Activated CD4-positive, alpha-beta T cell treated with anti-CD3 and anti-CD28 coated beads, Interleukin-2, amount 10 ng/mL, durations not matched to agents 7 days and 5 days (primary cell): ENCODE measurements at places on chromosomes 16 and 17. TPM values are rescaled to one million over a fixed set of nuclear protein-coding genes. Genes with fewer than 3 reads are reported as not detected.

TRAP1 gene
- 99.5 TPM for total RNA-seq

DNA sequence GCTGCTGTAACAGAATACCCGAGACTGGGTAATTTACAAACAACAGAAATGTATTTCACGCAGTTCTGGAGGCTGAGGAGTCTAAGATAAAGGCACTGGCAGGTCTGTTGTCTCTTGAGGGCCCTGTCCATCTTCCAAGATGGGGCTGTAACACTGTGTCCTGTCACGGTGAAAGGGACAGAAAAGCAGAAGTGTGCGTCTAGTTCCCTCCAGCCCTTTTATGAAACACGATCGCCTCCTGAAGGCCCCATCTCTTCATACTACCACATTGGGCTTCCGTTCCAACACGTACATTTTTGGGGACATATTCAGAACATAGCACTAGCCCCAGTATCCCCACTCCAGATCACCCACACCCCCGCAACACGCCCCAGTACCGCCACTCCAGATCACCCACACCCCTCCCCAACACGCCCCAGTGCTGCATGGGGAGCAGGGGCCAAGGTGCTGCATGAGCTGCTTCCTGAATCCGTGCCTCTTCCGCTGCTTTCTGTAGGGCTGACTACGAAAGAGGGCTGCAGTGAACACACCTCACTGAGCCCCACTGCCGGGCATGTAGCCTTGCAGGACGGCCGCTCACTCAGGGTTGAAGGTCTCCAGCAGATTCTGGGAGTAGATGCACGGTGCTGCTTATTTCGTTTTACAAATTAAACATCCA lies 91.9 kb downstream of the RPTOR start:
- no peak overlapping the region for H3K27ac ChIP-seq
- peaks cover 10% of the 10 kb centered on the region for H3K4me1 ChIP-seq
- H3K36me3 ChIP-seq, result peaks cover 14% of the 10 kb centered on the region
- DNase-seq, result no peak

ST3GAL2 gene
- total RNA-seq, result 24.5 TPM

DNA sequence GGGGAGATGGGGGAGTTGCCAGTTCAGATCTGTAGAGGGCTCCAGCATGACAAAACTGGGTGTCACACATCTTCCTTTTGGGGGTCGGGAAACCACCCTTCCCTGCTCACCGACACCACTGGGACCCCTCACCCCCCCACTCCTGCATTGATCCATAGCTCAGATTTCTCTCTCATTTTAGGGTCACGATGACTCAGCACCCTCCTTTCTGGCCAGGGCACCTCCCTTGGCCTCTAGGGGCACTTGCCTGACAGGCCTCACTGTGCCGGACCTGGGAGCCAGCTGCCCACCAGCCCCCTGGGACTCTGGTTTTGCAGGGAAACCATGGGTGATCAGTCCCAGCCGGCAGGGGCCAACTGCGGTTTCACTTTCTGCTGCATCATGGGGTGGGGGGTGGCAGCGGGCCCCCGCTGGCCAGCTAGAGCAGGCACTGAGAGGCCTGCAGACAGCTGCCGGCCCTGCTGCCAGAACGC lies 239.4 kb downstream of the MRTFB start:
- H3K27me3 ChIP-seq, result peaks cover 2% of the 10 kb centered on the region
- no peak overlapping the region for H3K4me3 ChIP-seq
- DNase-seq, result no peak
- H3K36me3 ChIP-seq, result no peaks in the 10 kb centered on the region
- H3K27ac ChIP-seq, result no peak overlapping the region

- peaks cover 16% of the 10 kb centered on the region for H3K36me3 ChIP-seq
- DNase-seq, result no peak
- no peaks in the 10 kb centered on the region for H3K27me3 ChIP-seq
- peaks cover 6% of the 10 kb centered on the region for H3K4me1 ChIP-seq
- peak overlapping the region; percentile 10 for H3K27ac ChIP-seq
Measured at GRCh38 chr17:57835333-57835900, 14.4 kb downstream of the MRPS23 start.

- DNase-seq, result no peak
- H3K4me1 ChIP-seq, result peaks cover 7% of the 10 kb centered on the region
- H3K36me3 ChIP-seq, result no peaks in the 10 kb centered on the region
- no peak overlapping the region for H3K27ac ChIP-seq
Measured at GRCh38 chr17:50115756-50116155, 14.2 kb downstream of the SAMD14 start.

GLP2R gene
- not detected for total RNA-seq

- peaks cover 70% of the 10 kb centered on the region for H3K4me1 ChIP-seq
- DNase-seq, result no peak
- H3K27ac ChIP-seq, result peak overlapping the region; percentile 87
- no peak overlapping the region for H3K4me3 ChIP-seq
Measured at GRCh38 chr17:55343900-55344513, 77.6 kb downstream of the MMD start.

CMIP gene
- total RNA-seq, result 44.7 TPM

- H3K27me3 ChIP-seq, result no peaks in the 10 kb centered on the region
- no peaks in the 10 kb centered on the region for H3K36me3 ChIP-seq
- no peak for DNase-seq
Measured at GRCh38 chr16:53827741-53828140, 123.8 kb downstream of the FTO start.

- H3K4me1 ChIP-seq, result peaks cover 20% of the 10 kb centered on the region
- H3K36me3 ChIP-seq, result no peaks in the 10 kb centered on the region
- H3K4me3 ChIP-seq, result peak overlapping the region; percentile 14
- H3K27ac ChIP-seq, result peak overlapping the region; percentile 88
- DNase-seq, result no peak
Measured at GRCh38 chr16:12646098-12646489, 157.6 kb downstream of the CPPED1 start.

DNA sequence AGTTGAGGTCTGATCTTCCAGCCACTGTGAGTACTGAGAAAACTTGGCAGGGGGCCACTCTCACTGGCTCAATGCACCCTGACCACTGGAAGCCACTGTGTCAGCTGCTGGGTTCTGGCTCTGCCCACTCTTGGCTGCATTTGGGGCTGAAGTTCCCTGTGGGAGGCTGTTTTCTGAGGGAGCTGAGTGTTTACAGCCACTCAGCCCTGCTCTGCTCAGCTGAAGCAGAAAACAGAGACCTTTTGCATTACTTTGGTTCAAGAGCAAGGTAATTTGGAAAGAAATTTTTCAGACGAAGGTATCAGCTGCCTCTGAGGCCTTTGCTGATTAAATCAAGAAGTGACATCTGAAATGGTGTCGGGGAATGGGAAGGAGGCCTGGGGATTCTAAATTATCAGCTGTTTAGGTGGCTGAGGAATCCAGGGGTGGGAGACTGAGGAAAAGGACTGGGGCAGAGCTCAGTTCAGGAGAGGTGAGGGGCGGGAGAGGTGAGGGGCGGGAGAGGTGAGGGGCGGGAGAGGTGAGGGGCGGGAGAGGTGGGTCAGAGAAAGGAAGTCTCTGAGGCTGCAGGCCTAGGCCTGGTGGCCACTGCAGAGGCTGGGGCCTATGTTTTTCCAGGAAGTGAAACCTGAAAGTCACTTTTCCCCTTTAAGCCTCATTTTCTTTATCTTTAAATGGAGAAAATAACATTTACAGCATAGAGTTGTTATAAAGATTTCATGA lies at the start of gene ACSM5:
TSS of gene ACSM5 (plus strand) at position 137 of the 723 bp plus-strand sequence. CDS start 1,951 bp downstream, outside the sequence.
- no peaks in the 10 kb centered on the region for H3K36me3 ChIP-seq
- peaks cover 3% of the 10 kb centered on the region for H3K27me3 ChIP-seq
- DNase-seq, result no peak
- H3K27ac ChIP-seq, result peak within 1 kb of the TSS; percentile 36
- no peaks in the 10 kb centered on the region for H3K4me1 ChIP-seq

- H3K27me3 ChIP-seq, result no peaks in the 10 kb centered on the region
- no peak overlapping the region for H3K27ac ChIP-seq
- H3K4me1 ChIP-seq, result peaks cover 7% of the 10 kb centered on the region
- peaks cover 9% of the 10 kb centered on the region for H3K36me3 ChIP-seq
- H3K4me3 ChIP-seq, result no peak overlapping the region
Measured at GRCh38 chr17:60610473-60610872, 10.5 kb downstream of the PPM1D start.

DNA sequence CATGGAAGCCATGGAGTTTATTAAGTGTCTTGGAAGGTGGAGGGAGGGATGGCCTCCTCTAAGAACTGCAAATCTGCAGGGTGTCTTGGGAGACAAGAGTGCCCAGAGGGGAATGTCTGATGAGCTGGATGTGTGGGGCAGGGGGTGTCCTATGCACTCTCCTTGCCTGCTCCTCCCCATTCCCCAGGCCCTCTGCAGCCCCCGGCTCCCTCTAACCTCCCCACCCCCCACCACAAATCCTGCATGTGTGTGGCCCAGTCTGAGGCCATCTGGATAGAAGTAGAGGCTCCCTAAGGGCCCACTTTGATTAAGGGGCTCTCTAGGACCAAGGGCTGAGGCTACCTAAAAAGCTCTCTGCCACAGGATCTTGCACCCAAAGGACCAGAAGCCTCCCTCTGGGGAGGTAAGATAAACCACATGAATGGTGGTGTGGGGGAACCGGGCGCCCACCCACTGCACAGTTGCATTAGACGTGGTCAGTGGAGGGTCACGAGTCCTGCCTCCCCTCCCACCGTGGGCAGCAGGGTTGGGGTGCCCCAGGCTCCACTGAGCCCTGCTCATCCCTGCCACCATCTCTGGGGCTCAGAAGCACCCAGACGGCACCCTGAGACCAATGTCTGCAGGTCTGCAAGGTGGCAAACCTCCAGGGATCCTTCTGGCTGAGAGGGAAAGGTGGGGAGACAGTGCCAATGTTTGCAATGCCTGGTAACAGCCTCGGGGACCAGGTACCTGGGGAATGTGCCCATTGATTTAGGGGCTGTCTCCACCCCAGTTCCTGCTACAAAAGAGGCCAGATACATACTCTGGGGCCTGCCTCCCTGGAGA lies 618 bp downstream of the AANAT start:
- peaks cover 5% of the 10 kb centered on the region for H3K36me3 ChIP-seq
- no peak overlapping the region for H3K27ac ChIP-seq
- H3K4me3 ChIP-seq, result no peak overlapping the region
- peaks cover 7% of the 10 kb centered on the region for H3K4me1 ChIP-seq
- no peaks in the 10 kb centered on the region for H3K27me3 ChIP-seq

DNA sequence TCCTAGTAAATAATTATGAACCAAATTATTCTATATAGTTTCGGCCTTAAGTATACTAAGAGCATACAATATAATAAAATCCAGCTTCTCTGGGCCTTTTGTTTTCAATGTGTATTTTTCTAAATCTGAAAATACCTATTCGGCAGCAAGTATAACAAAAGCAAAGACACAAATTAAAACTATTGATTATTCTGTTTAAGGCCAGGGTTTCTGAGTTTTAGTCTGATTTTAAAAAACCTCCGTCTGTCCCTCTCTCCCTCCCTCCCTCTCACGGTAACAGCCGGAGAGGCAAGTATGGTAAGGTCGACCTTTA lies 1.5 kb downstream of the TOB1 start:
- peak overlapping the region; percentile 88 for H3K4me3 ChIP-seq
- peak overlapping the region; percentile 95 for H3K27ac ChIP-seq
- peaks cover 43% of the 10 kb centered on the region for H3K4me1 ChIP-seq
- DNase-seq, result no peak
- peaks cover 29% of the 10 kb centered on the region for H3K36me3 ChIP-seq
- H3K27me3 ChIP-seq, result no peaks in the 10 kb centered on the region

DNA sequence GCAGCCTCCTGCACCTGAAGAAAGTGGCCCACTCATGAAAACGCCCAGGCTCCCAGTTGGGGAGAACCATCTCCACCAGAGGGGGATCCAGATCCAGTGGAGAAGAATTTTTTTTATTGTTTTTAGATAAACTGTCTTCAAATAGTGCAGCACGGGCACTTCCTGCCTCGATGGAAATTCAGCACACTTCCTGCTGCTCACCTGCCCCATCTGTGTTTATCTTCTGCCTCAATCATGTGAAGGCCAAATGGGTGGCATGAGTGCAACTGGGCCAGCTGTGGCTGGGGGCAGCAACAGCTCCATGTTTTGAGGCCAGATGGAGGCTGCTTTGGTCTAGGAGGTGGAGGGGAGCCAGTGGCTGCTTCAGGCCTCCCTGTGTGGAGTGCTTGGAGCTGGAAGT lies 75.9 kb upstream of the WSB1 start:
- H3K36me3 ChIP-seq, result no peaks in the 10 kb centered on the region
- no peak overlapping the region for H3K4me3 ChIP-seq
- no peaks in the 10 kb centered on the region for H3K27me3 ChIP-seq
- H3K27ac ChIP-seq, result peak overlapping the region; percentile 71
- peaks cover 15% of the 10 kb centered on the region for H3K4me1 ChIP-seq
- no peak for DNase-seq

NAE1 gene
- 62.5 TPM for total RNA-seq

GRCh38 chr17:1060991-1061390 lies 64.1 kb downstream of the TIMM22 start:
- H3K4me3 ChIP-seq, result no peak overlapping the region
- no peaks in the 10 kb centered on the region for H3K27me3 ChIP-seq
- H3K4me1 ChIP-seq, result no peaks in the 10 kb centered on the region
- DNase-seq, result peak; percentile 15
- peaks cover 48% of the 10 kb centered on the region for H3K36me3 ChIP-seq

NLRC5 gene
- total RNA-seq, result 428 TPM

DNA sequence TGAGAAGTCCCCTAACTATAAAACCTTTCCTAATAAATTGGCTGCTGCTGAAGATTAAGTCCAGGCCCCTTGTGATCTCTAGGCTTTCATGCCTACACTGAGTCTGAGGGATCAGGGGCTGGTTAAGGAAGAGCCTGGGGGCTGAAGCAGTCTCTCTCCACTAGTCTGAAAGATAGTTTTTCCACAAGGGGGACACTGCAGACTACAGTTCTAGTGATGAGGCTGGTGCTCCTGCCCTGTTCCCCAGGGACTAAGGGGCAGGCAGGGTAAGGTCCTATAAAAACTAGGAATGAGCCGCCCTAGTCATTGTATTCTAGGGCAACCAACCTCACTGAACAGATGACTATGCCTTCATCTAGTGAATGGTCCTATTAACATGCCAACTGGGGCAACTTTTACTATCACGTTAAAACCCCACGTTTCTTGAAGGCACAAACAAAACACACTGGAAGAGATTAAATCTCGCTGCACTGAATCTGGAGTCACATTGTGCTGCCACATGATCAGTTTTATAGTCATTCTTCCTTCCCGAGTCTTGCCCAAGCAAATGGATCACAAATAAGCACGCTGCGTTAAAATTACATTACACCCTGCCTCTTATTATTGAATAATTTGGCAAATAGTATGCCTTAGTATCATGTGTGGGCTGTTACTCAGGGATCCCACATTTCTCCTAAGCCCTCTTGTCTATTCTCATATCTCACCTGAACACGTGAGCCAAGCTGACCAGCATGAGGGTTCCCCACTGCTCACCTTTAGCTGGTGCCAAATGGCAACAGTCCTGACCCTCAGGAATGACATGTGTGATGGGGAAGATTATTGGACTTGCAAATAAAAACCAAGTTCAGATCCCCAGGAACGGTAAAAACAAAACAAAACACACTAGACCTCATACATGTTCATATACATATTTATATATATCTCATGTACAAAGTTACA lies 95.4 kb upstream of the TOB1 start:
- no peak for DNase-seq
- H3K27me3 ChIP-seq, result no peaks in the 10 kb centered on the region
- H3K4me1 ChIP-seq, result peaks cover 17% of the 10 kb centered on the region
- no peak overlapping the region for H3K4me3 ChIP-seq
- H3K27ac ChIP-seq, result no peak overlapping the region
